ENCODE measurements at places on chromosomes 5 and 9.

DNA sequence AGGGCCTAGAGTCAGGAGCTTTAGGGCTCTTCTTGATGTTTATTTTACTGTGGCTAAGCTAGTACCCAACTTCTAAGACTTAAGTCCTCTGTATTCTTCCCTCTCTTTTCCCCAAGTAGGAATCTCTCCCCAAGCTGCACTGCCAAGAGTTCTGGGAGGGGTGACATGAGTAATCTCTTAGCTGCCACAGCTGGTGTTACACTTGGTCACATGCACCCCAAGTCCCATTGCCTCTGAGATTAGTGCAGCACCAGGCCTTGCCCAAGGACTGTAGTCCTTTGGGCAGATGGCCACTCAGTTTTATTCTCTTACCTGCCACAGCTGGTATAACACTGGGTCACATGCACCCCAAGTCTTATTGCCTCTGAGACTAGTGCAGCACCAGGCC, 114.7 kb upstream of the RIOK2 start:
- H3K27ac ChIP-seq: no peak overlapping the region
- no peaks in the 10 kb centered on the region for H3K36me3 ChIP-seq
- H3K4me1 ChIP-seq: no peaks in the 10 kb centered on the region
- no peak overlapping the region for H3K4me3 ChIP-seq
- H3K27me3 ChIP-seq: no peaks in the 10 kb centered on the region

- H3K27me3 ChIP-seq: no peaks in the 10 kb centered on the region
- H3K36me3 ChIP-seq: no peaks in the 10 kb centered on the region
- H3K27ac ChIP-seq: no peak overlapping the region
- no peak overlapping the region for H3K4me3 ChIP-seq
Measured at GRCh38 chr5:88322785-88323184, 54.1 kb upstream of the TMEM161B start.

DNA sequence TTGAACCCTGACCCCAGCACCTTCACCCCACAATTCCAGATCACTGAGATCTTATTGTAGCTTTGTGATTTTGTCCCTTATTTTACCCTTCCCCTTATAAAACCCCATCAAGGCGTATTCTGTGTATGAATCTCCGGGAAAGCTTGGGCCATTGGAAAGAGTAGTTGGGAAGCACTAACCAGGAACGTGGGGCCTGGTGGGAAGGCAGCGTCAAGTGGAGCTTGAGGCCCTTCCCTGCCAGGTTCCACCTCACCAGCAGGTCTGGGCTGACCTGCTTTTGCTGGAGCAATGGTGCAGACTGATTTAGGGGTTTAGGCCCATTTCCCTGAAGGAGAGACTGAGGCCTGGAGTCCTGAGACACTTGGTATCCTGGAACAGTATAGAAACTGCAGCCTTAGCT, 9.3 kb downstream of the PHF2 start:
- no peak overlapping the region for H3K27ac ChIP-seq
- H3K4me3 ChIP-seq: no peak overlapping the region
- peaks cover 69% of the 10 kb centered on the region for H3K4me1 ChIP-seq
- no peak for DNase-seq
- no peaks in the 10 kb centered on the region for H3K27me3 ChIP-seq
- no peaks in the 10 kb centered on the region for H3K36me3 ChIP-seq

DNA sequence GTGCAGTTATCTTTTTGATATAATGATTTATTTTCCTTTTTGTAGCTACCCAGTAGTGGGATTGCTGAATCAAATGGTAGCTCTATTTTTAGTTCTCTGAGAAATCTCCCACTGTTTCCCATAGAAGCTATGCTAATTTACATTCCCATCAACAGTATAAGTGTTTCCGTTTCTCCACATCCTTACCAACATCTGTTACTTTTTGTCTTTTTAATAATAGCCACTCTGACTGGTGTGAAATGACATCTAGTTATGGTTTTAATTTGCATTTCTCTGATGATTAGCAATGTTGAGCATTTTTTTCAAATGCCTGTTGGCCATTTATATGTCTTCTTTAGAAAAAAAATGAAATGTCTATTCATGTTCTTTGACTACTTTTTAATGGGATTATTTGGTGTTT, 94.7 kb downstream of the SERINC5 start:
- H3K27ac ChIP-seq: no peak overlapping the region
- no peaks in the 10 kb centered on the region for H3K27me3 ChIP-seq
- H3K36me3 ChIP-seq: no peaks in the 10 kb centered on the region
- H3K4me1 ChIP-seq: no peaks in the 10 kb centered on the region
- H3K4me3 ChIP-seq: no peak overlapping the region

- no peaks in the 10 kb centered on the region for H3K36me3 ChIP-seq
- no peaks in the 10 kb centered on the region for H3K4me1 ChIP-seq
- H3K27me3 ChIP-seq: peaks cover 11% of the 10 kb centered on the region
- H3K4me3 ChIP-seq: no peak overlapping the region
Measured at GRCh38 chr5:151624476-151624875, 33.3 kb upstream of the FAT2 start.

DNA sequence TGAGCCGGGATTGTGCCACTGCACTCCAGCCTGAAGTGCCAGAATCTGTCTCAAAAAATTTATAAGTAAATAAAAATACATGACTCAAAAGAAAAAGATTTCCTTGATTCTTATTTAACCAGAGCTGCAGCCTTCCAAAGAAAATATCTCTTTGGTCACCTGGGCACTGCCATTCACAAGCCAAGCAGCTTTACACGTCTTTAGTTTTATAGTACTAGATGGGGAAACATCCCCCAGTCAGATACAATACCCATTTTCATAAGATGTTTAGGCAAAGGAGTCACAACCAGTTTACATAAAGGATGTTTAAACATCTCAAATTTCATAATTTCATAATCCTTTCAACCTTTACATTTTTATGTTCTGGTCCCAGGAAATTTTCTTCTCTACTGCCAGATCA, 13.7 kb upstream of the OXCT1 start:
- H3K36me3 ChIP-seq: no peaks in the 10 kb centered on the region
- DNase-seq: no peak
- no peaks in the 10 kb centered on the region for H3K27me3 ChIP-seq
- H3K4me1 ChIP-seq: no peaks in the 10 kb centered on the region

GRCh38 chr5:60594715-60595477, 105.1 kb downstream of the DEPDC1B start:
- H3K4me1 ChIP-seq: no peaks in the 10 kb centered on the region
- H3K27ac ChIP-seq: no peak overlapping the region
- H3K4me3 ChIP-seq: no peak overlapping the region
- DNase-seq: no peak

- no peaks in the 10 kb centered on the region for H3K27me3 ChIP-seq
- no peak for DNase-seq
- no peak overlapping the region for H3K27ac ChIP-seq
- no peaks in the 10 kb centered on the region for H3K36me3 ChIP-seq
Measured at GRCh38 chr9:94817291-94818177, 91.0 kb downstream of the AOPEP start.

GRCh38 chr9:127407492-127407843, 10.5 kb downstream of the SLC2A8 start:
- no peak overlapping the region for H3K4me3 ChIP-seq
- H3K27me3 ChIP-seq: no peaks in the 10 kb centered on the region
- H3K4me1 ChIP-seq: peaks cover 16% of the 10 kb centered on the region
- DNase-seq: no peak
- no peak overlapping the region for H3K27ac ChIP-seq

GRCh38 chr9:61673664-61674381, 484.0 kb downstream of the SPATA31A7 start:
- no peak overlapping the region for H3K27ac ChIP-seq
- H3K4me3 ChIP-seq: no peak overlapping the region
- no peaks in the 10 kb centered on the region for H3K4me1 ChIP-seq
- H3K36me3 ChIP-seq: no peaks in the 10 kb centered on the region
- no peaks in the 10 kb centered on the region for H3K27me3 ChIP-seq

- no peaks in the 10 kb centered on the region for H3K36me3 ChIP-seq
- no peak overlapping the region for H3K27ac ChIP-seq
- H3K4me1 ChIP-seq: no peaks in the 10 kb centered on the region
Measured at GRCh38 chr9:83601463-83601862, 21.5 kb upstream of the IDNK start.

- no peak overlapping the region for H3K4me3 ChIP-seq
- peaks cover 45% of the 10 kb centered on the region for H3K4me1 ChIP-seq
- no peak overlapping the region for H3K27ac ChIP-seq
- H3K27me3 ChIP-seq: no peaks in the 10 kb centered on the region
- peaks cover 14% of the 10 kb centered on the region for H3K36me3 ChIP-seq
- no peak for DNase-seq
Measured at GRCh38 chr5:158796812-158797497, 302.8 kb downstream of the EBF1 start.

DNA sequence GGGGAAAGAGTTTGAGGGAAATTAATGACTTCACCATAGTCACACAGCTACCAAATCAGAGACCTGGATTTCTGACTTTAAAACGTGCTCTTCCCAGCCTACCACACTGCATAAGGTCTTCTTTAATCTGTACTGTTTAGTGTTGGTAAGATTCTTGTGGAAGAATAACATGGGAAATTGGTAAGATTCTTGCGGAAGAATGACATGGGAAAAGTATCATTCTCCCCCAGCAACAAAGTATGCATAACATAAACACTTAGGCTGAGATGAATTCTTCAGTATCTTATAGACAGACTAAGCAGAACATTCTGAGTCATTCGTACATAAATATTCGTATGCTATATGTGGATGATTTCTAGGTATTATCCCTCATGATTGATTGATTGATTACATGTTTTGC, 170.4 kb downstream of the FOCAD start:
- H3K27me3 ChIP-seq: no peaks in the 10 kb centered on the region
- H3K4me1 ChIP-seq: no peaks in the 10 kb centered on the region
- DNase-seq: no peak
- no peak overlapping the region for H3K4me3 ChIP-seq
- H3K36me3 ChIP-seq: no peaks in the 10 kb centered on the region

Data from heart left ventricle (tissue), 16 donors.